ENCODE measurements at places on chromosomes 7 and 10.

GRCh38 chr7:147432079-147432478 lies 1158.5 kb upstream of the C7orf33 start:
- DNase-seq, result peak; percentile 44

GRCh38 chr7:40780460-40780859 lies 645.7 kb downstream of the SUGCT start:
- no peak for DNase-seq

DNA sequence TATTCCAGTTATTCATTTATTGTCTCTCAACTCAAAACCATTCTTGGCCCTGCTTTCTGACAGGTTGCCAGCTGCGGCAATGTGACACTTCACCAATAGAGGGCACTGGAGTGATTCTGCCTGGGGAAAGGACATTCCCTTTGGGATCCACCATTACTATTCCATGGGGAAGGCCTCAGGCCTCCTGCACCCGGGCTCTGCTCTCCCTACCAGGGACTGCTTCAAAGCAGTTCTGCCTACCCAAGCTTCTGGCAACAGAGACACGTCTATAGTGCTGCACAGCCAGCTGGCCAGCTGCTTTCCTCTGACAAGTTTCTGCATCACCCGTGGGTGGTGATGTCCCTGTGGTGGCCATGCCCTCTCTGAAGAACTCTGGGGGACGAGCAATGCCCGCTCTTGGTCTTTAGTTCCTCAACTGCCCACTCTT lies 163.8 kb downstream of the ELMO1 start:
- DNase-seq, result no peak

DNA sequence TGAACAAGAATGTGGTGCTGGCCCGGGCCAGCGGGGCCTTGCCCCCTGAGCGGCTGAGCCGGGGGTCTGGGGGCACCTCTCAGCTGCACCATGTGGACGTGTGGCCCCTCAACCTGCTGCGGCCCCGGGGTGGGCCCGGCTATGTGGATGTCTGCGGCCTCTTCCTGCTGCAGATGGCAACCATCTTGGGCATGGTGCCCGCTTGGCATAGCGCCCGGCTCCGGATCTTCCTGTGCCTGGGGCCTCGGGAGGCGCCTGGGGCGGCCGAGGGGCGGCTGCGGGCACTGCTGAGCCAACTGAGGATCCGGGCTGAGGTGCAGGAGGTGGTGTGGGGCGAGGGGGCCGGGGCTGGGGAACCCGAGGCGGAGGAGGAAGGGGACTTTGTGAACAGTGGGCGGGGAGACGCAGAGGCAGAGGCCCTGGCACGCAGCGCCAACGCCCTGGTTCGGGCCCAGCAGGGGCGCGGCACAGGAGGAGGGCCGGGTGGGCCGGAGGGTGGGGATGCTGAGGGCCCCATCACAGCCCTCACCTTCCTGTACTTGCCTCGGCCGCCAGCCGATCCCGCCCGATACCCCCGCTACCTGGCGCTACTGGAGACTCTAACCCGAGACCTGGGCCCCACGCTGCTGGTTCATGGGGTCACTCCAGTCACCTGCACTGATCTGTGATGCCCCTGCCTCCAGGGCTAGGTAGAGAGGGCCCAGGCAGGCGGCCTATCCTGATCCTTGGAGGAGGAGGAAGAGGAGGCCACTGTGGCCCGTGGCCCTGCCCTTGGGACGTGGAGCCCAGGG lies 1.1 kb upstream of the TRIP6 start:
- peak; percentile 71 for DNase-seq

- peak; percentile 32 for DNase-seq
Measured at GRCh38 chr7:17408904-17409290, 110.4 kb downstream of the AHR start.

GRCh38 chr10:104029521-104029860 lies 56.2 kb downstream of the COL17A1 start:
- DNase-seq, result no peak

DNA sequence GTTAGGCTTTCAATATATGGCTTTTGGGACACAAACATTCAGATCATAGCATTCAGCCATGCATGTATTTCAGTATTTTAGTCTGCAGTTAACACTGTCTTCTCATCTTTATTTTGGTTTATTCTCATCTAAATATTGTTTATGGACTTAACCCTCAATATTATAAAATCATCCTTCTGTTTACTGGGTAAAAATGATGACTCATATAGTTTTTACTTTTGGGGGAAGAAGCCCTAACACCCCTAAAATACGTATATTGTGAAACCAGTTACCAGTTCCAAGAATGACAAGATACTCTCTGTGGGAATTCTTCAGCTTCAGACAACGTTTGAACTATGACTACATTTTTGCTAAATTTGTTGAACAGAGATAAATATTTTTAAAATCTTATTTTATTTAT lies 505.4 kb downstream of the LRMDA start:
- no peak for DNase-seq

DNA sequence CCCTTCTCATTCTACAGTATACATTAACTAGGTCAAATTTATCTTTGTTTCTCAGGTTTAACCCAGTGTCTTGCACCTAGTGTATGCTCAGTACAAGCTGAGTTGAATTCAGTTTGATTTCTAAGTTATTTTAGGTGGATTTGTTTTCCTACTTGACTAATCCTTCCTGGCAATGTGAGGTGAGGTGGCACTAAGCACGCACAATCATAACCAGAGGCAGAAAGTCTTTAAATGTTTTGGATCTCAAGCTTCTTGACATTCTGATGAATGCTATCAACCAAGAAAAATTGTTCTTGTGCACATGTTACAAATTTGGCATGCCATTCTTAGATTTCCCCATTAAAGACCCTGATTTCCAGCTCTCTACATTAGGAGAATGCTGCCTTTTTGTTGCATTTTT lies 3.2 kb downstream of the BZW2 start:
- peak; percentile 41 for DNase-seq

DNA sequence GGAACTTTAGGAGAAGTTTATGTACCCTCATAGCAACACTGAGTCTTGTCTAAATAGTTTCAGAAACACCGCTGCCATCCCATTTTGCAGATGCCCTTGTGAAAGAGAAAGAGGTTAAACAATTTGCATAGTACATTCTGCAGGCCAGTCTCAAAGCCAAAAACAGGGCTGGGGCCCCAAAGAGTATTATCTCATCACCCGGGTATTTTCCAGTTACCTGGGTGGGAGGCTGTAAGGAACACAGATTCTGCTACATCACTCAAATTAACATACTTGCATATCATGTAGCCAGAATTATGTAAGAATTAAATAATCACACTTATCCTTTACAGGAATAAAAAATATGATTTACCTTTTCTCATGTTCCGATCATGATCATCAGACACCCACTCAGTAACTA lies 3.1 kb upstream of the FAM171A1 start:
- DNase-seq, result no peak

- DNase-seq, result peak; percentile 52
Measured at GRCh38 chr10:94571528-94571927, 25.9 kb downstream of the HELLS start.

Measured in EL (cell line).